ENCODE measurements at places on chromosomes 2 and 18. TPM values are rescaled to one million over a fixed set of nuclear protein-coding genes. Genes with fewer than 3 reads are reported as not detected.

LCT gene
- 0.12 TPM for total RNA-seq

NEUROD1 gene
- total RNA-seq: not detected

MTHFD2 gene
- total RNA-seq: 130 TPM

ANKAR gene
- 4.0 TPM for total RNA-seq

PARD3B gene
- total RNA-seq: 0.77 TPM

POTEI gene
- not detected for total RNA-seq

FSHR gene
- not detected for total RNA-seq

CABLES1 gene
- 1.9 TPM for total RNA-seq

WBP1 gene
- 52.5 TPM for total RNA-seq

NFE2L2 gene
- 82.0 TPM for total RNA-seq

TBR1 gene
- total RNA-seq: not detected

SNX17 gene
- 120 TPM for total RNA-seq

EFR3B gene
- 0.06 TPM for total RNA-seq

ZNF519 gene
- 14.4 TPM for total RNA-seq

ZNF638 gene
- 101 TPM for total RNA-seq

TMSB10 gene
- 5,845 TPM for total RNA-seq

UPP2 gene
- not detected for total RNA-seq

CHAC2 gene
- total RNA-seq: 12.3 TPM

SANBR gene
- total RNA-seq: 11.7 TPM

CTNNA2 gene
- total RNA-seq: not detected

ALPP gene
- not detected for total RNA-seq

STPG4 gene
- total RNA-seq: 0.44 TPM

THSD7B gene
- total RNA-seq: not detected

FIGN gene
- not detected for total RNA-seq

MC5R gene
- not detected for total RNA-seq

IL37 gene
- total RNA-seq: not detected

INO80B gene
- total RNA-seq: 28.9 TPM

AGFG1 gene
- 80.1 TPM for total RNA-seq

EMILIN2 gene
- total RNA-seq: 18.6 TPM

DYSF gene
- 0.12 TPM for total RNA-seq
